ENCODE measurements at places on chromosomes 5 and 9.

DNA sequence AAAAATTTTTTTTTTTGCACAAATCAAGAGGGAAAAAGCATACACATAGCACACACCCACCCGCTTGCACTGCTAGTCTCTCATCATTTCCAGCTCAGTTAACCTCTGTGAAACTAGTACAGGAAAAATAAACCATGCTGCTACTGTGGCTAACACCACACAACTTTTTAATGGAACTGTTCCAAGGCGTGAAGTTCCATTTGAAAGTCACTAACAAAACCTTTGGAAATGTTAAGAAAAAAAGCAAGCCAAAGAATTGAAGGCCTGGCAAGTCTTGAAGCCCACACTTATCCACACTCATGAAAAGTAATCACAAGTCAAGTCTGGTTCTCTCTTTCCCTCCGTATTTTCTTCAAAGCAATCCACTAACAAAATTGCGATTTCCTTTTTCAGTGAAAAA is 116.3 kb downstream of the FANCC start:
- DNase-seq: no peak

DNA sequence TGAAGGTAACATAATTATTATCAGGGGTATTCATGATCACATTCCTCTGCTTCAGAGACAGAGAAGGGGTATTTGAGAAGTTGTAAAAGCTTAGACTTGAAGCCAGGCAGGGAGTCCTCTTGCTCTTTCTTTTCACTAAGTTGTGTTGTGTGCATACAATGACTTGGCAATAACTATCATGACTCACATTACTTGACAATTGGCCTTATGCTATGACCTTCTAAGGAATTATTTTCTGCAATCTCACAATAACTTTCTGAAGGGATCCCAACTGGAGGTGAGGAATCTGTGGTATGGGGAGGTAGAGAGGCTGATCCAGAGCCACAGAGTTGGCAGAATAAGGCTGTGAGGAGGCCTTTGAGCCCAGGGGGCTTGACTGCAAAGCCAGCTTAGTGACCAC is 622.3 kb downstream of the MTRR start:
- DNase-seq: no peak

- DNase-seq: no peak
Observed at GRCh38 chr9:82209797-82210470, 221.4 kb downstream of the SPATA31D1 start.

GRCh38 chr9:18463991-18464390 is 10.0 kb upstream of the ADAMTSL1 start:
- DNase-seq: no peak

- DNase-seq: no peak
Observed at GRCh38 chr5:181052672-181053487, 12.8 kb downstream of the BTNL9 start.

DNA sequence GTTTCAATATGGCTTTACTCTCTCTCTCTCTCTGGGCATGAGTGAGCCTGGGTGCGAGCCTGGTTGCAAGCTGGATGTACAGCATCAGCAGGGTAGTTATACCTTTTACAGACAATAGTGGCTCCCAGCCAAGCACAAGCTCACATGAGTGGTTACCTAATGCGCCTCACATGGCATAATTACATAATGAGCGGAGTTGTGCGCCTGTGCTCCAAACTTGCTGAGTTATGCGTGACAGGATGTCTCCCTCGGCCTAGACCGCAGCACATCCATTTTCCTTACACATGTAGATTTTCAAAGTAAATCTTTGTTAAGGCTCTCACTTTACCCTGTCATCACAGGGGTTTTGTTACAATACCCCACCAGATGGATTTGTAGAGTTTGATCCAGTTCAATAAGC is 233.5 kb upstream of the WWC1 start:
- no peak for DNase-seq

- DNase-seq: no peak
Observed at GRCh38 chr5:116370149-116370548, 204.5 kb downstream of the SEMA6A start.

GRCh38 chr5:143886651-143887638 is 75.0 kb downstream of the HMHB1 start:
- DNase-seq: no peak

DNA sequence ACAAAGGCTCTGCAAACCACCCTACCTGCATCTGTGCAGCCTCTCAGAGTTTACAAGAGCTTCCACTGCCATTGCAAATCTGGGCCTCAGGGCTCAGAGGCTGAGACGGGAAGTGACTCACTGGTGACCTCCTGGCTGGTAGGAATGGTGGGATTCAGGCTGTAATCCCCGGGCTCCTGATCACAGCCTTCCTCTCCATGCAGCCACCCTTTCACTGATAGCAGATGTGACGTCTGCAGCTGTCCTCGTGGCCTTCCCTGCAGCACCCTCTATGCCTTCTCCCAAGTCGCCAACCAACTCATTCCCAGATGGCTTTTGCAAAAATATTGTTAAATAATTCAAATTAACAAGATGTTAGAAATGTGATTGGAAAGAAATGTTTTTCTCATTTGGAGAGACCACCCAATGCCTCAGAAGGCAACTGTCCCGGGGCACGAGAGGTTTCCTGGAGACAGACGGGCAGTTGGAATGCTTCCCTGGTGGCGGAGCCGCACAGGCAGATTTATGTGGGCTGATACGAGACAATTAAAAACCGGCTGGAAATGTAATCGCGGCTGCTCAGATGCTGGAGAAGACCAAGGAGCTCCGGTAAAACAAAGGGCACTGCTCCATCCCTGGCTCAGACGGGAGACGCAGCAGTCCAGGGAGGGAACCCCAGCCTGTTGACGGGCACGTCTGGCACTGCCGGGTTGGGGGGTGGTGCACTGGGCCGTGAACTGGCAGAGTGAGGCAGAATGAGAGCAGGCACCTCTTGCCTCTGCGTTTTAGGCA is 34.4 kb upstream of the SLC25A51 start:
- DNase-seq: no peak

DNA sequence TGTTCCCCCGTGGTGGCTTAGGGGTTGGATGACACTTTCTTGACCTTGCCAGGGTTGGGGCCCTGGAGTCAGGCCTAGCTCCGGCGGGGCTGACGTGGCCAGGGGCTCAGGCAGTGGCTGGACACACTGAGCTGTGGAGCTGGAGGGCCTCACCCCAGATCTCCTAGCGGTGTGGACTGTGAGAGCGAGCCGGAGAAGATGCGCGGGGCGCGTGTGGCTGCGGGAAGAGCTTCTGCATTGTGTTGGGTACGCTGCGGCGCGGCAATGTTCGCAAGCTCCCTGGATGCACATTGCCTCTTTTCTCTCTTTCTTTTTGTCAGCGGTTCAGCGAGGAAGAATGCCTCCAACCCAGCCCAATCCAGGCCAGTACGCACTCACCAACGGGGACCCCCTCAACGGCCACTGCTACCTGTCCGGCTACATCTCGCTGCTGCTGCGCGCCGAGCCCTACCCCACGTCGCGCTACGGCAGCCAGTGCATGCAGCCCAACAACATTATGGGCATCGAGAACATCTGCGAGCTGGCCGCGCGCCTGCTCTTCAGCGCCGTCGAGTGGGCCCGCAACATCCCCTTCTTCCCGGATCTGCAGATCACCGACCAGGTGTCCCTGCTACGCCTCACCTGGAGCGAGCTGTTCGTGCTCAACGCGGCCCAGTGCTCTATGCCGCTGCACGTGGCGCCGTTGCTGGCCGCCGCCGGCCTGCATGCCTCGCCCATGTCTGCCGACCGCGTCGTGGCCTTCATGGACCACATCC is 4.8 kb downstream of the NR2F1 start:
- no peak for DNase-seq

GRCh38 chr5:36854402-36855140 is 22.0 kb upstream of the NIPBL start:
- no peak for DNase-seq

- no peak for DNase-seq
Observed at GRCh38 chr9:36251428-36251827, 6.8 kb downstream of the GNE start.

DNA sequence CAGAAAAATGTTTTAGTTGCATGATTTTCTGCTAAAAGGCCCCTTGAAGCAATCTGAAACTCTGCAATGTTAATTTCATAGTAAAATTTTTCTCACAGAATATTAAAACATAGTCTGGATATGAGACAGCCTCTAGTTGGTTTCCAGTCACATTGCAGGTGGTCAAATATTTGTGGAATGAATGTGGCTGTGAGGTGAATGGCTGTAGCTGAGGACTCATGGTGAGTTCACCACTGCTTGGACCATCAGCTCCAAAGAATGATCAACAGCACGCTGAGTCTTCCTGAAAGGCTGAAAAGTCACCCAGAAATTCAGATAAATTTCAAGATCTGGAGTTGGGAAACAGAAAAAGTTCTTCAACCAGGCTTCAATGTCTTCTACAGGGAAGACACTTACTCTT is 79.8 kb downstream of the MAT2B start:
- DNase-seq: no peak

DNA sequence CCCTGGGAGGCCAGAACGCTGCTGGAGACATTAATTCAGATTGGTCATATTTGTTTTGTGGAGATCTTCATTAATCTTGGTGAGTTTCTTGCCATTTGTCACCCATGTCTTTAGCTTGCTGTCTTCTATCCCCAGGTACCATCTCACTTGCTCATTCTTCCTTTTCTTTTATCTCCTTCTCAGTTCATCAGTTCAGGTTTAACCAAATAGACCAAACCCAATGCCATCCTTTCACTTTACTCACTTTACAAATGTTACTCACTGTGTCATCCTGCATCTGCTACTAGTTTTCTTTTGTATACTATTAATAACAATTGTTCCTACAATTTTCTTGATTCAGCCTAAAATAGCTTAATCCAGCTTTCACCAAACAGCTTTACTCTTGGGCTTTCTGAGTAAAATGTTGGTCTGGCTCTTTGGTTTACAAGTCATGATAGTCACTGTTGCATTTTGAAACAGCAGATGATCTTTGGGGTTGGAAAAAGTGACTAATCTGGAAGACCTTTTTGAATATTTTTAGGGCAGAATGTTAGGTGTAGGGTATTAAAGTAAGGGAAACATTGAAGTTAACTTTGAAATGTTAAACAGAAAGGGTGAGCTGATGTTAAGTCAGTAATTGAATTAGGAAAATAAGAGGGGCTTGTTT is 246.9 kb downstream of the ZSWIM6 start:
- DNase-seq: no peak

GRCh38 chr5:55222985-55223811 is 3.9 kb downstream of the MCIDAS start:
- no peak for DNase-seq

DNA sequence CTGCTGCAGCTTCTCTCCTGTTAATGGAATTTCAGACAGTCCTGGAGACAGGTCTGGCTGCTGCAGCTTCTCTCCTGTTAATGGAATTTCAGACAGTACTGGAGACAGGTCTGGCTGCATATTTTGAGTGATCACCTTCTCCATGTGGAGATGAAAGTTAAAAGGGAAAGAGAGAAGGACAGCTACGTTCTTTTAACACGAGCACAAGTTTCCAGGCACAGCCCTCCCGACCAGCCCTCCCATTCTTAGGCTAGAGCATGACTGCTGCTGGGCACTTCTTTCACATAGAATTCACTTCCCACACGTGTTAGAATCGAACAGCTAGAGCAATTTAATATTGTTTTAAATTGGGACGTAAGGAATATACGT is 133.3 kb upstream of the DMRT1 start:
- DNase-seq: no peak

DNA sequence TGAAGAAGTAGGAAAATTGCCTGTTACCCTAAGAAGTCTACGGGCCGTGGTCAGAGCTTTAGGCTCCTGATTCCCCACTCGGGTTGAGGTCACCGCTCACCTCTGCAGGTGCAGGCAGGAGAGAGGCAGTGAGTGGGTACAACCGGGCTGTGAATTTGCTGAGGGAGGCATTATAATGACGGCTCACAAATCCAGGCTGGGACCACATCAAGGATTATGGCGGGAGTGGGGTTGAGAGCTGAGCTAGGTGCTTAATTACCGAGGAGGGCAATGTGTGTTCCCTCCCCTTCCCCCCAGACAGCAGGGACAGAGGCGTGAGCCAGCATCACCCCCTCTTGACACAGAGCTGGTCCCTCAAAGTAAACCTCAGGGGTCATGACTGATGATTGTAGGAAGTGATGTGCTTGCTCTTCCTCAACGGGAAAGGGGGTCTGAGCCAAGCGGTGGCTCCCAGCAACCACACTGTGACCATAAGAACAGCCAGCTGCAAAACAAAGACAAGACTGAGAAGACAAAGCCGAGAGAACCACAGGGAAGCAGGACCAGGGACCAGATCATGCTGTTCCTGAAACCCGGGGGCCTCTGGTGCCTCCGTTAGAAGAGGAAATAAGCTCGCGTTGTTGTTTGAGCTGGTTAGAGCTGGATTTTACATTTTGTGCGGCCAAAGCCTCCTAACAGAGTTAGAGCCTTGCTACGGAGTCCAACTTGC is 77.7 kb downstream of the OLFM1 start:
- DNase-seq: no peak

DNA sequence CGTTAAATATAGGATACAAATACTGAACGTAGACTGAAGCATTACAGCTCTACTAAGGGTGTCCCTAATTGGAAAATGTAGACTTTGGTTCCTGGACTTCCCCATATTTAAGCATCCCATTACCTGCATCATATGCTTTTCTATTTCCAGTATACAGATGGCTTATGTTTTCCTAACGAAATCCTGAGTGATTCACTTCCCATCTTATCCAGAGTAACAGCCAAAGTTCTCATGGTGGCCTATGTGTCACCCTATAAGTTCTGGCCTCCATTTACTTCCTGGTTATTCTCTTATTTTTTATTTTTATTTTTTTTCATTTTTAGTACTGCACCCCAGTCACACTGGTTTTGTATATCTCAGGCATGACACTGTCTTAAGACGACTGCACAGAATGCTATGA is 552.3 kb downstream of the PRDM9 start:
- no peak for DNase-seq

DNA sequence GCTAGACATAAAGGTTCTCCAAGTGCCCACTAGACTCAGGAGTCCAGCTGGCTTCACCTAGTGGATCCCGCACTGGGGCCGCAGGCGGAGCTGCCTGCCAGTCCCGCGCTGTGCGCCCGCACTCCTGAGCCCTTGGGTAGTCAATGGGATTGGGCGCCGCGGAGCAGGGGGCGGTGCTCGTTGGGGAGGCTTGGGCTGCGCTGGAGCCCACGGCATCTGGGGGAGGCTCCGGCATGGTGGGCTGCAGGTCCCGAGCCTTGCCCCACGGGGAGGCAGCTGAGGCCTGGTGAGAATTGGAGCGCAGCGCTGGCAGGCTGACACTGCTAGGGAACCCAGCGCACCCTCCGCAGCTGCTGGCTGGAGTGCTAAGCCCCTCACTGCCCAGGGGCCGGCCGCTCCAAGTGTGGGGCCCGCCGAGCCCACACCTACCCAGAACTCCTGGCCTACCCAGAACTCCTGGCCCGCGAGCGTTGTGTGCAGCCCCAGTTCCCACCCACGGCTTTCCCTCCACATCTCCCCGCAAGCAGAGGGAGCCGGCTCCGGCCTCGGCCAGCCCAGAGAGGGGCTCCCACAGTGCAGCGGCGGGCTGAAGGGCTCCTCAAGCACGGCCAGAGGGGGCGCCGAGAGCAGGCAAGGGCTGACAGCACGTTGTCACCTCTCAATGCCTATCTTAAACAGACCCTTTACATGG is 260.7 kb upstream of the DMRT1 start:
- DNase-seq: no peak

- DNase-seq: no peak
Observed at GRCh38 chr5:59351076-59351794, 542.3 kb downstream of the PDE4D start.
